ENCODE measurements at places on chromosomes 2 and 18.

DNA sequence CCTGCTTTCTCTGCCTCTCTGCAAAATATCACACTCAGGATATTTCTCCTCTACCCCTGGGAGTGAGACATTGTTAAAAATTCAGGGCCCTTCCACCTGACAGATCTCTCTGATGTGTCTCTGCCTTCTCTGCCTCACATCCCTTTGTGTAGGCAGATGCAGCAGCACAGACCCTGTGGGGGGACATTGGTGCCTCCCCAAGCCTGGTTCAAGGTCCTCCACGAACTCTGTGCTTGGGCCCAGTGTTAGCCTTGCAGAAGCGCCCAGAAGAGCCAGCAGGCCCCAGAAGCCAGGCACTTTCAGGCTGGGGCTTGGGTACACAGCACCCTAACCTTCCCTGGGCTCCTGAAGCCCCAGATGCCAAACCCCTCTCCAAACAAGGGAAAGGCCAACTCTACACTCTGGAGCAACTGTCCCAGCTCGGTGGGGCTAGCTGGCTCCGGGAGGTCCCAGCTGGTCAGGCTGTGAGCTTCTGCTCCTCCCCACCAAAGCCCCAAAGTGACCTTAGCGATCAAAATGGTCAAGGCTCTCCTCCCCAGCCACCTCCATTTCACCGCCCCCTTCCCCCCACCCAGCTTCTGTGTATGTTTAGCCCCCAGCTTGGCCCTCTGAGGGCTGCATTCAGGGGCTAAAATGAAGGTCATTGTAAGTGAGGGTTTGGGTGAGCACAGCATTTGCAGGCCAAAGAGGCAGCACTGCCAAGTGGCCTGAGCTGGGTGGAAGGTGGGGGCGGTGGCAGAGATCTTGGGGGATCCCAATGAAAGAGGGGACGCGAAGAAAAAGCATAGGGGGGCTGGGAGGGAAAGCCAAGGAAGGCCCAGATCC, 2.6 kb downstream of the HOXD9 start:
- no peak for DNase-seq

- no peak for DNase-seq
Measured at GRCh38 chr2:191941376-191941929, 94.6 kb upstream of the CAVIN2 start.

- DNase-seq, result no peak
Measured at GRCh38 chr18:37179384-37179783, 350.5 kb downstream of the KIAA1328 start.

- DNase-seq, result no peak
Measured at GRCh38 chr2:240384711-240385450, 50.6 kb upstream of the GPC1 start.

DNA sequence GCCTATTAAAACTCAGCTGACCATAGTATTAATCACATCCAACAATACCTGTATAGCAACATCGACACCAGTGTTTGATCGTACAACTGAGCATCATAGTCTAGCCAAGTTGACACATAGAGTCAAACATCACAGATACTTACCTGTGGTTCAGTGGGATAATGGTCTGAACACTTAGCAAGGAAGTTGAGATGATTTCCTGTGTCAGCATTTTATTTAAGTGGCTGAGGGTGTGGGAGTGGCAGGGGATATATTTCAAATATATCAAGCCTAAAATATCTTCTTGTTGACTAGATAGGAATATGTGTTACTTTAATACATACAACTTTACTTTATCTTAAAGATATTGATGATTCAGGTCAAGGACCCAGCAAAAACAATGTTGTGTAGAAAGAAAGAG, 1038.6 kb downstream of the TSN start:
- DNase-seq, result no peak

- no peak for DNase-seq
Measured at GRCh38 chr2:29561628-29562027, 359.8 kb downstream of the ALK start.

DNA sequence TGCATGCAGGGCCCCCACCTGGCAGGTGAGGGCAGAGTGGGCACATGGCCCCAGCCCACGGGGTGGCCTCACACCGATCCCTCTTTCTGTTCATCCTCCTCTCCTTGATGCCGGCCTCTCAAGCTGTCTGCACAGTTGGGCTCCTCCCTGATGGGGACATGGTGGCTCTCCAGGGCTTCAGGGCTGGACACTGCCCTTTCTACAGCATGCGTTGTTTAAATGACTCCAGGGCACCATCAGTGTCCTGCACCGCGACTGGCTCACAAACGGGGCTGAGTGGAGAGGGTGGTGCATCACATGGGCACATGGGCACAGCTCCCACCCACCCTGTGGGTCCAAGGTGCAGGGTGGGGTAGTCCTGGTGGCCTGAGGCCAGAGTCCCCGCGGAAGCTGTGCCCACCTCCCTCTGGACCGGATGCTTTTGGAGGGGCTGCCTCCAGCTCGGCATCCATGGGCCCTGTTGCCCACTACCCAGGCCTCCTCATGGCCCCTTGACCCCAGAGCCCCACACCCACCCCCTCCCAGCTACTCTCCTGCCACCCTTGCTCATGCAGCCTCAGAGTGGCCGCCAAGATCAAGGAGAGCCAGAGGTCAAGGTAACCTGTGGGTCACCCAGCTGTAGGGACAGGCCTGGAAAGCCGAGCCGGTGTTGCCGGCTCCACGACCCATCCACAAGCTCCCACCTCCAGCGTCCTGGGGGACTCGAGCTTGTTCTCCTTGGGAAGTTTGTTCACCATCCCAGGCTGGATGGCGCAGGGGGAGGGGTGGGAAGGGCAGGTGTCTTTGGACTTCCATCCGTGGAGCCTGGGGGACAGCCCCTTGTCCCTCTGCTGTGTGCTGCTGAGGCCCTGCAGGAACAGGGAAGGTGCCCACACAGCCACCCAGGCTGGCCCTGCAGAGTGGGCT, 12.3 kb upstream of the SNED1 start:
- no peak for DNase-seq

DNA sequence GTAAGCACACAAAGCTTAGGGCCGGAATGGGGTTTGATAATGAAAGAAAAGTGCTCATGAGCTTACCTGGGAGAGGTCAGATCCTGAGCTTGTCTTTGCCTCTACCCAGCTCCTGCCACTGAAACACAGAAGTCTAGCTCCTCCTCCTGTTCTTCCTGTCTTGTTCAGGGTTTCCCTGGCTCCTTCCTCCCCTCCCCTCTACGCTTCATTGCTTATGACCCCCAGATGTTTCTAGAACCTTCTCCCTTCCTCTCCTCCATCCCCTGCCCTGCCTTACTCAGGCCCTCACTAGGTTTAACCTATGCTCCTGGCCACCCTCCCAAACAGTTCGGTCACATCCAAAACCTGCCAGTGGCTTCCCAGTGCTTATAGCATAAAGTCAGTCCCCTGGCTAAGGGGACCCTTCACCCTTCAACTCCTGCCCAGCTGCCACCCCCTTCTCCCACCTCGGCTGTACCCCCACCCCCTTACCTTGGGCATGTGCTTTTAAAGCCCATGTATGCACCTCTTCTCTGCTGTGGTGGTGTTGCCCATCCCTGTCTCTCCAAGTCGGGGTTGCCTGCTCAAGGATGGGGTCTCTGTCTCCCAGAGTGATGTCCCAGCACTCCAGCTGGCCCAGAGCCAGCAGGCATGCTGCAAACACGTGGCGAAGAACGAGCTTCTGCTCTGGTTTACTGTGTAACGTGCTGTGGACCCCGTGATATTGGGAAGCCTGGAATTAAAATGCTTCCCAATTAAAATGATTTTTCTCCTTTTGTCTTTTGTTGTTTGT, 233.6 kb downstream of the TPGS2 start:
- no peak for DNase-seq

DNA sequence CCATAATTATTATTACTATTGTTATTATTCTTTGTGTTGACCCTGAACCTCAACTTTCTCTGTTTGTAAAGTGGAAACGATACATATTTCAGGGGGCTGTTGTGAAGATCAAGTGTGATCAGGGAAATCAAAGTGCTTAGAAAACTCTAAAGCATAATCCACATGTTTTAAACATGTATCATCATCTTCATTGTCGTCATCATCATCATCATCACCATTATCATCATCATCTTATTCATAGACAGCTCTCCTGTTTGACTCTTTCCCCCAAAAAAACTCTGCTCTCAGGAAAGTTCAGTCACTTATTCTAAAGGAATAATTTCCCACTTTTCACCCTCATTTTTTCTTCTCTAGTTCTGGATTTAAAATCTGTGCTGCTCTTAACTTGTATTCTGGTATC, 5.0 kb downstream of the PTPRN start:
- no peak for DNase-seq

GRCh38 chr2:120392923-120393322, 47.0 kb downstream of the INHBB start:
- no peak for DNase-seq

- no peak for DNase-seq
Measured at GRCh38 chr2:101692766-101693165, 4.7 kb upstream of the MAP4K4 start.

- no peak for DNase-seq
Measured at GRCh38 chr2:57510704-57511103, 535.9 kb upstream of the VRK2 start.

DNA sequence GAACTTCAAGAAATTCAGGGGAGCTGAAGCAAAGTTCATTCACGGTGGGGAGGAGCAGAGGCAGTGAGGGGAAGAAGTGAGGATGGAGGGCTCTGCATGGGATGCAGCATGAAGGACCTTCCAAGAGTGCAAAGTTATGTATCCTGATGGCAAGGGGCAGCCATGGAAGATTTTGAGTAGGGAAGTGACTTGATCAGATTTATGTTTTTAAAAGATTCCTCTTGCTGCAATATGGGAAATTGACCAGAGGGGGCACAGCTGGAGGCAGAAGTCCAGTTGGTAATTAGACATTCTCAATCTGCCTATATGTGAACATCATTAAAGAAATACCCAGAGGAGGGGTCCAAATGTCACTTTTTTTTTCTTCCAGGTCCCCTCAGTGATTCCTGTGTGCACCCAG, 21.5 kb upstream of the ANXA4 start:
- DNase-seq, result no peak

- DNase-seq, result no peak
Measured at GRCh38 chr18:74570266-74570665, 27.4 kb upstream of the ZNF407 start.

DNA sequence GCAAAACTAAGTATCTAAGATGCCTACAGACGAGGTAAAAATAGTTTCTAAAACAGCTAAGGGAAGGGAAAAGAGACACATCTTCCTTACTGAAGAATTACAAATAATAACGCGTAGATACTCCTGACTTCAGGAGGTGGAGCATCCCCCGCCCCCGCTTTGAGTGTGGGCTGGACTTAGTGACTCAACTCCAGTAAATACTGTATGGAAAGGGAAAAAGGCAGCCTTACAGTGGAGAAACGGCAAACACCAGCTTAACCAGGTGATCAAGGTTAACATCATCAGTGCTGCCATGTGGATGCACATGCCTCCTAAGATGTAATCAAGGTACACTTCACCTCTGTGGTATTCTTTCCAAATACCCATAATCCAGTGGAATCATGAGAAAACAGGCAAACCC, 47.9 kb downstream of the HADHB start:
- no peak for DNase-seq

DNA sequence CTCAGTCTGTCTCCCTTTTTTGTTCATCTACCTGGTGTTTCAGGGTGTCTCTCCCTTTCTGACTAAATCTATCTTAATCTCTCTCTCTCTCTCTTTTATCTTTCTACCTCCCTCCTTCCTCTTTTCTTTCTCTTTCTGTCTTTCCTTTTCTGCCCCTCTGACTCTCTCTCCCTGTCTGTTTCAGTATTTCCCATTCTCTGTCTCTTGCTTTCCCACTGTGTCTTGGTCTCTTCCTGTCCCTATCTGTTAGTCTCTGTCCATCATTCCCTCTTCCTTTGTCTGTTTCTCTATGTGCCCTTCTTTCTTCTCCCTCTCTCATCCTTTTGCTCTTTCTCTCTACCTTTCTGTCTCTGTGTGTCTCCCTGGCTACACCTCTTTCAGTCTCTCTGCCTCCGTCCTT, 56.7 kb downstream of the R3HDM1 start:
- no peak for DNase-seq

GRCh38 chr2:237542001-237542704, 24.2 kb upstream of the PRLH start:
- no peak for DNase-seq

DNA sequence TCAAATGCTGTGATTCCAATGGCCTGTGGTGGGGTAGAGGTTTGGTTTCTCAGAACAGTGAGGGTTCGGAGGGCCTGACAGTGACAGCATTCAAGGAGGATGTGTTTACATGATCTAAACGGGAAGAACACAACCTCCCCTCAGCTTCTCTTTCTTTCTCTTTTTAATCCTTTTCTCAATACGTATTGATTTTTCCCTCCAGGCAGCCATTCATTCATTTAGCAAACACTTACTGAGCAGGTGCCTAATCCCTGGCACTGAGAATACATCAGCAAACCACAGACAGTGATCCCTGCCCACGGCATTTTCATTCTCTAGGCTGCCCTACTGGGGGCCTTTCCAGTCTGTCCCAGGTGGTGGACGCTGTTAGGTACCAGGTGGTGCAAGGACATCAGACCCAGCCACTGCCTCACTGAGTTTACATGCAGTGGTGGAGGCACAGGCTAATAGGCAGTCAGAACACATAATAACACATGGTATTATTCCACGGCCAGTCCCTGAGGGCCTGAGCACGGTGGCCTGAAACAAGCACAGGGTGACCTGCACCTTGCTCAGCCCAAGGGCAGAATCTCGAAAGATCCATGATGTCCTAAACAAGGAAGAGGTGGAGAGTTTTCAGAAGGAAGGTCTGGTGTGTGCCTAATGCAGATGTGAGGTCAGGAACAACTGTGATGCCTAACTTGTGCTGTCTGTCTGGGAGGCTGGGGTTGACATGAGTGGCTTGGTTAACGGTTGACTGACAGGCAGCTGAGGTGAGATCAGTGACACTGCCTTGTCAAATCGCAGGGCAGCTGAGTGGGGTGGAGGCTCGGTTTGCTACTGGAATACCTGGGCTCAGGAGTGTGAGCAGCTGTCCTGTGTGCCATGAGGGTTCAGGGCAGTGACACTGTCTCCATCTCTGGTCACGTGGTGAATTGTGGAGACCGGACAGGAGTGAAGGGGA, 785.5 kb upstream of the HS6ST1 start:
- no peak for DNase-seq

DNA sequence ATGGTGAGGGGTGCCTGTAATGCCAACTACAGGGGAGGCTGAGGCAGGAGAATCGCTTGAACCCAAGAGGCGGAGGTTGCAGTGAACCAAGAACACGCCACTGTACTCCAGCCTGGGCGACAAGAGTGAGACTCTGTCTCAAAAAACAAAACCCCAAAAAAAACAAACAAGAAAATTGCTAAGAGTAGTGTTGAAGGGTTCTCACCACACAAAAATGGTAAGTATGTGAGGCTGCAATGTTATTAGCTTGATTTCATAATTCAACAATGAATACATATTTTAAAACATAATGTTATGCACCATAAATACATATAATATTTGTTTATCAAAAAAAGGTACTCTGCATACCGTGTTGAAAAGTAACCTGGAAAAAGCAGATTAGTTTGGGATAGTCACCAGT, 45.8 kb downstream of the PSMG2 start:
- no peak for DNase-seq

- no peak for DNase-seq
Measured at GRCh38 chr2:236551471-236552211, 18.0 kb upstream of the ACKR3 start.

GRCh38 chr2:4486971-4487370, 783.6 kb downstream of the DCDC2C start:
- DNase-seq, result no peak
